Head of caudate nucleus (tissue), 42 donors: ENCODE measurements at places on chromosomes 1 and 21.

- DNase-seq = no peak
Measured at GRCh38 chr1:53392460-53392859, 64.6 kb upstream of the LRP8 start.

DNA sequence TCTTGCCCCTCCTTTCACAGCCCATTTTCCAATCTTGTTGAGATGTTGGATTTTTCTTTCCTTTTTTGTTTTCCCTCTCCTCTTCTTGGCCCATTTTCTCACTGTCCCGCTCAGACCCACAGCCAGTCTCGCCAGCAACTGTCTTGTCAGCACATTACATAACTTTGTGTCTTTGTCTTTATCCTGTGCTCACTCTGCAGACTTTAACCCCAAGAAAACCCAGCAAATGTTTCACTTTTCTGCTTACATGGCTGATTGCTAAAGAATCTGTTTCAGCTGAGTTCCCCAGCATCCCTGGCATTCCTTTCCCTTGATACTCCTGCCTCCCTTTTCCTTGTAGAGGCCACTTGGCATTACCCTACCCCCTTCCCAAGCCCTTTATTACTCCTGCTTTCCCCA lies 74.6 kb downstream of the ZNF648 start:
- DNase-seq = no peak

GRCh38 chr1:167955915-167956314 lies 19.0 kb upstream of the MPC2 start:
- no peak for DNase-seq

GRCh38 chr1:48109390-48110013 lies 112.3 kb upstream of the TRABD2B start:
- no peak for DNase-seq

DNA sequence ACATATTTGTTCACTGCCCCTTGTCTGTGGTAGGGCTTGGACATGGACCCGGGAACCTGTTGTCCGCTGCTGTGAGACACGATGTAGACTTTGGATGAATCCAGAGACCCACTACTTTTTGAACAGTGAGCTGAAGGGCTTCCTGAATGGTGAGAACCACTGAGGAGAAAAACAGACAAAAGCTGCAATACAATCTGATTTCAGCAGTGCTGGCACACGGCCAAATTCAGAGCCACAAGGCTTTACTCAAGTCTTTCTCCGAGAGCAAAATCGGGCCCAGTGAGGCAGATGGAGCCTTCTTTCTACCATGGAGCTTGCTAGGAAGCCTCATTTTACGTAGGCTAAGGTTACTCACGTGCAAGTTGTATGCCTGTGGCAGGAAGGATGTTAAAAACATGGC lies 197.6 kb downstream of the SIPA1L2 start:
- DNase-seq = peak; percentile 53

DNA sequence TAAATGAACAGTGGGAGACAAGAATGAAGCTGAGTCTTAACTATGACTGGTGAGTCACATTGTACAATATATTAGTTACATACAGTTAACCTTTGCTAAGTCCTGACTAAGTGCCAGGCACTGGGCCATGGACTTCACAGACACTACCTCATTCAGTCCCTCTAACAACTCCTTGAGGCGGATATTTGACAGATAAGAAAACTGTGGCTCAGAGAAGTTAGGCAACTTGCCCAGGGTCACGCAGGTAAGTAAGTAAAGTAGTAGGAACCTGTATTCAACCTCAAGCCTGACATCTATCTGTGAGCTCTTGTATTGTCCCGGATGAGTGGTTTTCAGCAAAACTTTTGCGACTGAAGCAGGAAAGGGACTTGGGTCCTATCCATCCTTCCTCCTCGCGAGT lies 62.1 kb downstream of the GNG12 start:
- DNase-seq = no peak

DNA sequence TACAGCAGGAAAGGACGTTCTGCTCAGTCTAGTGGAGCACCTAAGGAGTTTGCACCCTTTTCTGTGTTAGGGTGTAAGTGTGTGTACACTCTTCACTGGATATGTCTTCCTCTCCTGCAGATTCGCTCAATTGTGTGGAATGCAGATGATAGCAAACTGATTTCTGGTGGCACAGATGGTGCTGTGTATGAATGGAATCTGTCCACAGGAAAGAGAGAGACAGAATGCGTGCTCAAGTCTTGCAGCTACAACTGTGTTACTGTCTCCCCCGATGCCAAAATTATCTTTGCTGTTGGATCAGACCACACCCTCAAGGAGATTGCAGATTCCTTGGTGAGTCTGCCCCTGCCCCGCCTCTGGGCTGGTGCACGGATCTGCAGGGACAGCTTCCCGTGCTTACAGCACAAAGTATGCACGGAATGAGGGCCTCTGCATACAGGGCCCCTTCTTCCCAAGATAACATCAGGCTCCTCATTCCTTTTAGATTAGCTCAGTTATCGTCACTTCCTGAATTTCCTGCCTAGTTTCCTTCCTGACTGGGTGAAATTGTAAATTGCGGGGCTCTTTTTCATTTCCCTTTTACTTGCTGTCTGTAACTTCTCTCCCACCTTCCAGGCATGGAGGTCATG lies 34.6 kb downstream of the CFAP57 start:
- no peak for DNase-seq

GRCh38 chr1:37883671-37884070 lies 24.3 kb upstream of the MTF1 start:
- DNase-seq = no peak

- DNase-seq = no peak
Measured at GRCh38 chr1:214712737-214713136, 109.7 kb downstream of the CENPF start.

GRCh38 chr1:98044766-98045165 lies 123.9 kb upstream of the DPYD start:
- no peak for DNase-seq

DNA sequence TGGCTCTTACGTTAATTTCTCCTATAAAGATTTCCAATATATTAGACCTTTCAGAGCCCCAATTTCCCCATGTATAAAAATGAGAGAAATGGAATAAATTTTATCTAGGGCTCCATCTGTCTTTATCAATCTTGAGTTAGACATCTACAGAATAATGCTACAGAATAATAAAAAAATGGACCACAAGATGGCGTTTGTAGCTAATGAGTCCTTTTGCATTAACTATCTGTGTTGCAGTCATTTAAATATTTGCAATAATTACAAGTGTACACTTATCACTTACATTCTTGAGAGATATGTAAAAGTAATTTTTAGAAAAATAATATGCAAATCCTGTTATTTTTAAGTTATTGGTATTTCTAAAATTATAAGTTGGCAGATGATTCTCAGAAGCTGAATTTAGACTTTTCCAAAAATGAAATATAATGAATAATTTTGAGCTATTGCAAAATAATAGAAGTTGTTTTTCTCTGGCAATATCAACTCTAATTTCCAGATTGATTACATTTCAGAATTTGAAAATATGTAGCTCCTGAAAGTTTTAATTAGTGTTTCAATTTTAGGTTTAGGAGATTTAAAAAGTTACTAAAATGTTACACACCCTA lies 87.7 kb downstream of the SNX7 start:
- DNase-seq = no peak

GRCh38 chr1:244948416-244948815 lies 84.1 kb upstream of the HNRNPU start:
- DNase-seq = no peak

GRCh38 chr1:160474392-160475242 lies 48.4 kb downstream of the SLAMF6 start:
- no peak for DNase-seq

DNA sequence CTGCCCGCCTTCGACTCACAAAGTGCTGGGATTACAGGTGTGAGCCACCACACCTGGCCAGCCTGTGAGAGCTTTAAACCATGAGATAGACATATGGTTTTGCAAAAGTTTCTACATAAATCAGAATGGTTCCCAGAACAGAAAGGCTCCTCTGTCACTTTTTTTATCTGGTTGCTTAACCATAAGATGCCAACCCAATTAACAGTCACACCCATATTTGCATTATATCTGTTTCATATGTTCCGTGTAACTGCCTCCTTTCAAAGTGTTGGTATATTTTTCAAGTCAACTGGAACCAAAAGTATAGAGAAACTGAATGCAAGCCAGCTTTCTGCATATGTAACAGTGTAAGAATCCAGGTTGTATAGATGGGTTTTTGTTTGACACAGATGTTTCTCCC lies 23.7 kb upstream of the RCC1 start:
- DNase-seq = no peak

DNA sequence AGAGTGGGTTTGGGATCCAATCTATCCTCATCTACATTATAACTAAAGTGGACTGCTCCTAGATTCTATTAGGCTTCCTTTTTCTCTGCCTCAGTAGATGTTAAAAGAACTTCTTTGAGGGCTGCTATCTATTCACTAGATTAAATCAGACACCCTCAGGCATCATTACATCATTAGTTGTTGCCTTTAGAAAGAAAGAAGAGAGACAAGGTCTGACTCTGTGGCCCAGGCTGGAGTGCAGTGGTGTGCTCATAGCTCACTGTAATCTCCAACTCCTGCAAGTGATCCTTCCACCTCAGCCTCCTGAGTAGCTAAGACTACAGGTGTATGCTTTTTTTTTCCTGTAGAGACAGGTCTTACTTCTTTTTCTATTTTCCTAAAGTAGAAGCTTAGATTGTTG lies 71.1 kb upstream of the EXO1 start:
- DNase-seq = no peak

DNA sequence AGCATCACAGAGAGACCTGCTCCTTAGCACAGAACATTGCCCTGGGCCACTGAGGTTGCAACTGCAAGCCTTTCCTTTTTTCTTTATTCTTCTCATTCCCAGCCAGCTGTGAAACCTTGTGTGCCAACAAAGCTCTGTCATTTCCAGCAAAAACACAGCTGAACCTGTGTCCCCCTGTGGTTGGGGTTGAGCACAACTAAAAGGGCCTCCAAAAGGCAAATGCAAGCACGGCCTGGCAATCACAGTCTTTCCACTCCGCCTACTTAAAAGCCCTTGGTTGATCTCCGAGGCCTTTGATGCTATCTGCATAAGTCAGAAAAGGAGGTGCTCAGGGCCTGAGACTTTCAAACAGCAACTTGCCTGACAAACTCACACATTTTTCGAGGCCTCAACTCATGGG lies 32.7 kb downstream of the SUSD4 start:
- no peak for DNase-seq

- DNase-seq = no peak
Measured at GRCh38 chr1:172969611-172970010, 81.1 kb downstream of the TNFSF18 start.

DNA sequence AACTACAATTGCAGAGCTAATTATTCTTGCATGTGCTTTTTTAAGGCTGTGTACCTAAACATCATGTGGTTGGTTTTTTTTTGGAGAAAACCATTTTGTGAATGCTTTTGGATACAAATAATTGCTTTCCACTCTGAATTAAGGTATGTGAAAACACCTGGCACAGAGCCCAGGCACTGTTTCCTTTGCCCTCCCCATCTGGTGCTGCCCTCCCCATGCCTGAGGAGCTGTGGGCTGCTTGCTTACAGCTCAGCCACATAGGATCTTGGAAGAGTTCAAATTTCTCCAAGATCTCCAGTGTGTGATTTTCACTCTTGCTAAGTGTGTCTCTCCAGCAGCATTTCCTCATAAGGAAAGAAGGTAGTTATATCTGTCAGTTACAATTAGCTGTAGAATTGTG lies 27.8 kb downstream of the DNM3 start:
- DNase-seq = no peak

DNA sequence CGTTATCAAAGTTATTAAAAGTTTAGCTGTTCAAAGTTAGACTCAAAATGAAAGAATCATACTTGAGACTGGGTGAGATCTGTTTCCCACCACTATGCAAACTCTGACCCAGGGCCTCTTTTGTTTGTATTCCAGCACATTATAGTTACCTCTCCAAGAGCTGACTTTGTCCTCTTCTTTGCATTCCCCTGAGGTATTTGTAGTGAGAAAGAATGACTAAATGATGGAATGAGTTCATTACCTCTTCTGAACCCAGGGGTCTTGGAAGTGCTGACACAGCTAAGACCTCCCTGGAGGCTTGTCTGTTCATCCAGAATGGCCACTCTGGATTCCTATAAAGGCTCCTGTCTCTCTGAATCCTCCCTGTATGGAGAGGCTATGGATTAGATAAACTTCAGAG lies 62.4 kb downstream of the FGGY start:
- DNase-seq = no peak

- no peak for DNase-seq
Measured at GRCh38 chr1:182702826-182703524, 18.6 kb upstream of the RGS8 start.

DNA sequence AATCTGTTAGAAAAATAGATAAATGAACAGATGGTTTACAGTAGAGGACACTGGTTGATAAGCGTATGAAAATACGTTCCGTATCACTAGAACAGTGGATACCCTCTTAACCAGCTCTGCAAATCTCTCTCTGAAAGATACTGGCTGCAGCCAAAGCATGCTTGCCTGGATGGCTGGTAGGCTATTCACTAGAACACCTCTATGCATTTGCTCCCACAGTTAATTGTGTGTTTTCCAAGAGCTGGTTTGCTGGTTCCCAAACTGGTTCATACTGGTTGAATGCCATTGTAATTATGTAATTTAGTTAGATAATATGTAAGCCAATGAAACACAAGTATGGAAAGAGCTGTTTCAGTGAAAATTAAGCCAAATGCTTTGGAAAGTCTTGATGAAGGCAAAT lies 126.6 kb downstream of the C1orf21 start:
- no peak for DNase-seq

DNA sequence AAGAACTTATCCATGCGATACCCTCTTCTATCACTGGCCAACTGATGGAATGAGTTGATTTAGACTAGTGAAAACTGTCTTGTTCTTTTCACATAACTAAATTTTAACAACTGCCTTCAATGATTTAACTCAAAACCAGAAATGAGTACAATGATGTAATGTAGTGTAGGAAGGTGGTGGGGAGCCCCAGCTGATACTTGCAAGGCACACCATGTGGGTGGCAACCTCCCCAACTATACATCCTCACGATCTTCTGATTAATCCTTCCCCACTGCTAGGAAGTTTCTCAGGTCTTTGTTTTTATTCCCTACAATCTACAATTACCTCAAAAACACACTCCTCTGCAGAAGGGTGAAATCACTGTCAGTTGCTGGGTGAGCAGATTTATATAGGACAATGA lies 100.7 kb downstream of the KCTD3 start:
- peak; percentile 43 for DNase-seq

GRCh38 chr1:66335125-66335524 lies 198.8 kb upstream of the SGIP1 start:
- no peak for DNase-seq

DNA sequence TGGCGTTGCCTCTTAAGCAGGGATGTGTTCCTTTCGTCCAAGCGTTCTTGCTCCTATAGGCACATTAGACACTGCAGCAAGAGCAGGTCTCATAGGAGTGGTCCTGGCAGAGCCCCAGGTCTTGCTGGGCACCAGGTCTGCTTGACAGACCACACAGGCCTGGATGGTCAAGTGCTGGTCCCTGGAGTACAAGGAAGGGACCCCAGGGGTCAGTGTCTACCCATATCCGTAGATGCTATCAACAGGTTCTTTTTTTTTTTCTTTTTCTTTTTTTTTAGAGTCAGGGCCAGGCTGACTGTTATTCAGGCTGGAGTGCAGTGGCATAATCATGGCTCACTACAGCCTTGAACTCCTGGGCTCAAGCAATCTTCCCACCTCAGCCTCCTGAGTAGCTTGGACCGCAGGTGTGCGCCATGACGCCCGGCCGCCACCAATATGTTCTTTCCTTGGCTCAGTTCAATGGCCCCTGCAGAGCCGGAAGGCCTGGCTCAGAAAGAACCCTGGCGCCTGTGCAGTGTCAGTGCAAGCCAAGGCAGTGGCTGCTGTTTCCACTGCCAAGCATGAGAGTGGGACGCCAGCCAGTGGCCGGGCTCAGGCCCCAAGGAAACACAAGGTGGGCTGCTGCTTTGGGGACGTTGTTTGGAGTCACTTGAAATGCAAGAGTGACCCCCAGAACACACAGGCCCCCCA lies 10.0 kb upstream of the TNFRSF8 start:
- peak; percentile 42 for DNase-seq

GRCh38 chr1:167912294-167912693 lies 1.6 kb downstream of the ADCY10 start:
- DNase-seq = no peak
